Putamen (tissue), 1 donor: ENCODE measurements at places on chromosomes 2 and 18.

- DNase-seq = peak; percentile 59
These were observed 8.5 kb downstream of the HES6 start for GRCh38 chr2:238231251-238231793.

- DNase-seq = no peak
These were observed 4.2 kb downstream of the RNF152 start for GRCh38 chr18:61888622-61889021.

- DNase-seq = peak; percentile 23
These were observed 638 bp upstream of the IRS1 start for GRCh38 chr2:226799976-226800940.

- DNase-seq = peak; percentile 20
These were observed 283.4 kb downstream of the CLIP4 start for GRCh38 chr2:29398384-29399237.

DNA sequence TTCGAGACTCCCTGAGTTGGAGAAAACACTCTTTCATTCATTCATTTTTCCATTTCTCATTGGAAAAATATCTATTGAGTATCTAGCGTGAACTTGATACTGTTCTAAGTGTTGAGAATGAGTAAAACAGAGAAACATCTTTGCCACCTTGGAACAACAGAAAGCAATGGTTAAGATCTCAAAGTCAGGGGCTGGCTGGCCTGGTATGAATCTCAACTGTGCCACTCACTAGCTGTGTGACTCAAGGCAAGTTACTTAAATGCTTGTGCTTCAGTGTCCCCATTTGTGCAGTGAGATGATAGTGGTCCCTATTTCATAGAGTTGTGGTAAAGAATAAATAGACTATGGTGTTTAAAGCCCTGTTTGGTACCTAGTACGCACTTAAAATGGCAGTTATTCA lies 415.2 kb downstream of the NBAS start:
- DNase-seq = no peak

DNA sequence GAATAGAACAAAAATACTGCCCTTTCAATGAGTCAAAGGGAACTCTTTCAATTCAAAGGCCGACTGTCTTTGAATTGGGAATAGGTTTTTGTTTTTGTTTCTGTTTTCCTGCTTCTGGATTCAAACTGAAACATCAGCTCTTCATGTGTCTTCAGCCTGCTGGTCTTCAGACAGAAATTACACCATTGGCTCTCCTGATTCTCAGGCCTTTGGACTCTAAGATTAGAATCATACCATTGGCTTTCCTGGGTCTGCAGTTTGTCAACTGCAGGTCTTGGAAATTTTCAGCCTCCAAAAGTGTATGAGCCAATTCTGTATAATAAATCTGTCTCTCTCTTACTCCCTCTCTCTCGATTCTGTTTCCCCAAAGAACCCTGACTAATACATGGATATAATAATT lies 31.1 kb downstream of the CTLA4 start:
- no peak for DNase-seq

DNA sequence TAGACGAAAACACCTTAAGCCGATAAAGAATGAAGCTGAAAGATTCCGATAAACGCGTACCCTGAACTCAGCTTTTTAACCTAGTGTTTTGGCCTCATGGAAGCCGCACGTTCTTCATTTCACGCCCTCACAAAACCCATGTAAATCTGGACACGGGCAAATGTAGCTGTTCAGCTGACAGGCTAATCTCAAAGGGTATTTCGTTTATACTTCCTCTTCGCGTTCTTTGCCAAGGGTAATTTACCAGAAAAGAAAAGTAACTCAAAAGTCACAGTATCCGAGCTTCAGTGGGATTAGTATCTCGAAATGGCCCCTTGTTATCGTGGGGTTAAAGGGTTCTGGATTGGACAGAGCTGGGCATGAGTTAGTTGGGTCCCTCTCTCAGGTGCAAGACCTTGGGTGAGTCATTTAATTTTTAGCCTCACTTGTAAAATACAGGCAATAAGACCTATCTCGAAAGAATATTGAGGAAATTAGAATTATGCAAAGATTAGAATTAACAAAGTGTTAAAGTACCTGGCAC lies 22.0 kb upstream of the STPG4 start:
- no peak for DNase-seq
